ENCODE measurements at places on chromosomes 3 and 15. TPM values are rescaled to one million over a fixed set of nuclear protein-coding genes. Genes with fewer than 3 reads are reported as not detected.

PRTG gene
- 1.1 TPM for total RNA-seq

- DNase-seq, result no peak
Measured at GRCh38 chr3:9201955-9202354, 47.5 kb downstream of the SRGAP3 start.

DNA sequence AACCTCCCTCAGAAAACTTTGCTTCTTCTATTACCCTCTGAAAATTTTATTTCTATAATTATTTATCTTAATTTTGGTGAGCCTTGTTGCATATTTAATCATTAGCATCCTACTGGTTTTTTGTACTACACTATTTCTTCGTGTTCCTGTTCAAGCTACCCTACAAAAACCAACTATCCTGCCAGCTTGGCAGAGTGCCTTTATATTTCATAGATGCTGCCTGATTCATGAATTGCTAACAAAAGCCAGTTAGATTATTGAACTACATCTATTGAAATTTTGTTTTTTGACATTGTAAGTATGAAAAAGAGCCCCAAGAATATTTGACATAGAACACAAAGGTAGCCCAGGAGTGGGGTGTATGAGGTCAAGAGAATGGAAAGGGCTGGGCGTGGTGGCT, 78.9 kb downstream of the CD200R1L start:
- DNase-seq, result no peak

SH2D7 gene
- total RNA-seq, result not detected

- DNase-seq, result no peak
Measured at GRCh38 chr3:116000311-116000710, 377.0 kb downstream of the GAP43 start.

DNA sequence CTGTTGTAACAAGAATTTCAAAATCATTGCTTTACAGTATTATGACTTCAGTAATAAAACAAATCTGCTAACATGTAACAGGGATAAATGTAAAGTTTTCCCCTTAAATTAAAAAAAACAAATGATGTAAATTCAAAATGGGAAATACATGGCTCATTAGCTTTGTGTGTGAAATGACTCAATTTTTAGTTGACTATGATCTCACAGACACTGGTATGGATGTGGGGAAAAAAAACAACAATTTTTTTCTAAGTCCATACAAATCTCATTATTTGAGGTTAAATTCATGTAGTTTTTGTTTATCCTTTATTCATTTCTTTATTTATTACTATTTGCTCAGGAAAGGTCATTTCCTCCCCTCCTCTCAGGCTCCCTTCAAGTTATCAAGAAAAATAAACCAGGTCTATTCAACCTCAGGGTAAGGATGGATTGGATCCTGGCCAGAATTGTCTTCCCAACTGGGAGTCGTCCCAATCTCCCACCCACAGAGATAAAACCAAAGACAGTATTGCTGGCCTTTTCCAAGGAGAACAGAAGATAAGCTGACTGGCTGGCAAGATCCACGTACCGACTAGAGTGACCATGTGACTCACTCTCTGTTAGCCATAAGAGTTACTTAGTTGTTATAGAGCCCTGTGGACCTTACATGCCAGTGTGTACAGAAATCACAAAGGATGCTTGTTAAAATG, 373.3 kb downstream of the GAP43 start:
- no peak for DNase-seq

DNA sequence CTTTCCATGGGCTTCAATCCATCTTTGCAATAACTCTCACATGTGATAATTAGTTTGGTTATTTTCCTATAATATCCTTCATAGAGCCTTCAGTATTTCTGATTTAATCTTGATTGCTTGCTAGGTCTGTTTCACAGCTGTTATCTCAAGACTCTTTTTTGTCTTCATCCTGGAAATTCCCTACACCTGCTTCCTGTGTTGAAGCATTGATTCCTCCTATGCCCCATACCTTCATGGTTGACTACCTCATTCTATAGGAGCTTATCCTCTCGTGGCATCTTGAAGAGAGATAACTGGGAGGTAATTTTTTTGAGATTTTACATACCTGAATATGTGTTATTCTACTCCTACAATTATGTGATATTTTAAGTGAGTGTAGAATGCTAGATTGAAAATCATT, 26.7 kb downstream of the PIK3CA start:
- no peak for DNase-seq

- DNase-seq, result no peak
Measured at GRCh38 chr3:191170097-191170496, 28.9 kb upstream of the OSTN start.

KLHL6 gene
- total RNA-seq, result 1.7 TPM

C2CD4A gene
- total RNA-seq, result not detected

COL8A1 gene
- 19.4 TPM for total RNA-seq

RASA2 gene
- total RNA-seq, result 5.2 TPM

PRSS50 gene
- not detected for total RNA-seq

DNA sequence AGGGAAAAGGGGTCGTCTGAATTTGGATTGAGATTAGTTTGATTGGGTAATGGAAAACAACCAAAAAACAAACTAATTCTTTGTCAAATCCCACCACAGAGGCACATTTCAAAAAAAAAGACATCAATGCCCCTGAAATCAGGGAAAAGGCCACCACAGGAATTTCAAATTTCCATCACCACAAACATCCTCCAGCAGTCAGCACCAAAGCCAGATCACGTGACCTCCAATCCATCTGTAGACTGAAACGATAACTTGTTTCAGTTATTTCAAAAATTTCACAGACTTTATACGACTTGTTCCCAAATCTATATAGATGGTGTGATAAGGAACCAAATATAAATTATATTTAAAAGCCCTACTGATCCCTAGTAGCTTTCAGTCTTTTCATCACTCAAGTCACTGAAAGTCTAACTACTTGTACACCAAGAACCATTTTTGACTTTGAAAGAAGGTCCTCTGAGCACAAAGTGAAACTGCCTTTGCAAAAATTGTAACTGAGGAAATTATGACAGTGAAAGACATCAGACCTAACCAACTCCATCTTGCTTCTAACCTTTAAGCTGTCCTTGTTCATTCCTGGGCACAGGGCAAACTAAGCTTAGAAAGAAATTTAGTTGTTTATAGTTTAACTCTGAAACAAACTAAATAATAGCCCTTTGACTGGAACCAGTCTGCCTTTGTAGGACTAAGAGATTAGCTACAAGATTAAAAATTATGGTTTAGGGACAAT, 48.1 kb upstream of the PLCL2 start:
- DNase-seq, result no peak

STAG1 gene
- total RNA-seq, result 25.3 TPM

DNA sequence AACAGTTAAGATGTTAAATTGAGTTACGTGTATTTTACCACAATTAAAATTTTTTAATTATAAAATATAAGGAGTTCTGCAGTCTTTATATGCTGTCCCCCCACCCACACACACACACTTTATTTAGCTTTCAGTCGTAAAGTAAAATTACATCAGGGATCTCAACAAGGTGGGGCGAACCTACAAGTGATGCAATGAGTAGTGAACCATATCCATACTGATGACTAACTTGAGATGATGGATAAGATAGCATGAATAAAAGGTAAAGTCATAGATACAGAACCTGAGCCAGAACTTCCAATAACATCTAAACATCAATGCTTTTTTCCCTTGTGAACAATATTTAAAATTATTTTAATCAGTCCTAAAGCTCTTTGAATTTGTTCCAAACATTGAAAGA, 77.2 kb downstream of the VPS13C start:
- DNase-seq, result no peak

RBP2 gene
- total RNA-seq, result not detected

- no peak for DNase-seq
Measured at GRCh38 chr3:87333393-87333892, 57.1 kb upstream of the POU1F1 start.

VEPH1 gene
- 0.56 TPM for total RNA-seq

DUSP7 gene
- 24.6 TPM for total RNA-seq

FBLN2 gene
- total RNA-seq, result 178 TPM

- no peak for DNase-seq
Measured at GRCh38 chr3:119408243-119408950, 55.0 kb downstream of the TMEM39A start.

LARP6 gene
- total RNA-seq, result 47.2 TPM

GRCh38 chr15:32919749-32920414, 202.1 kb downstream of the GREM1 start:
- DNase-seq, result no peak

DNA sequence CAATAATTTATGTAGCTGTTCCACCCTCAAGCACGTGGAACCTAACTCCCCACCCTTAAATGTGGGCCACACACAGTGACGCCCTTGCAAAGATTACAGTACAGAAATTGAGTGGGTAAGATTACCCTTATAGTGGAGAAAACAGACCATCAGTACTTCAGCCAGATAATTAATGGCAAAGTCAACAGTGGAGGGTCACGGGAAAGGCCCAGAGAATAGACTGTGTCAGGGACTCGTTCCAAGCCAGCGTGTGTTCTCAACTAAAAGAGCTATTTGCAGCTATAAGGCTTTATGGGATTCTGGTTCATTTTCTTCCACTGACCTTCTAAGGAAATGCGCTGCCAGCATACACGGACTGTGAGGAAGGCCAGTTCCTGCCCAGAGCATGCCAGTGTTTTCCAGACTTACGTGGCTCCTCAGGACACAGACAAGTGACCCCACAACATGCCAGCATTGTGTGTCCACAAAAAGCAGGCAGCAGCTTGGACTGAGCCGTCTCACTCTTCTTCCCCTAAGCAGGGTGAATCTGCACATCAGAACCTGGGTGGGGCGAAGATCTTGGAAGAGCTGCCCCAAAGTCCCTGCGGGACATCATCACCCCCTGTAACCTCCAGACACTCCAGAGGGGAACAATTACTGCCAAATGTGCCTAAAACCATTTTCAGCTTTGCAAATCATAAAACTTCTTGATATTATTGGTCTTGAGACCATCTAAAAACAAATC, 428.5 kb downstream of the OCA2 start:
- no peak for DNase-seq

DNA sequence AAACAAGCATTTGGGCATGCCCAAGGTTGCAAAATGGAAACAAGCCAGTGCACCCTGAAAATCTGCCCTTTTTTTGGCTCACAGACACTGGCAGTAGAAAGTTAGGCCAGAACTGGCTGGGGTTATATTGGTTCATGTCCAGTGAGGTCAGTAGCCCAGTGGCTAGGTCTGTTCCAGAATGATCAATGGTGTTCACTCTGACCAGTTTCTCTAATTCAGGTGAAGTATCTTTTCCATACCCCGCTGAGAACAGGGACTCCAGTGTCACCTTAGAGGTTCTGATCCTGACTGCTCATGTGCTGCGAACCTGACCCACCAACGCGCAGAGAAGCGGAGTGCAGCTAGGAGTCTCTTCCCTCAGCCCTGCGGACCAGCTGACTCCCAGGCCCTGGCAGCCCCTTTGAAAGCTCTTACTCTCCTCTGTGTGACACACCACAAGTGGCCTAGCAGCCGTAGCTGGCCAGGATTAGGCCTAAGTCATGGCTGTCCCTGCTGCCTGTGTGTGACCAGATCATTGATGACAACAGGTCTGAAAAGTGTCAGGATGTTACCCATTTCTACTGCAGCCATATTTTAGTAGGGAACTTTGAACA, 123.5 kb downstream of the GHSR start:
- DNase-seq, result no peak

DNA sequence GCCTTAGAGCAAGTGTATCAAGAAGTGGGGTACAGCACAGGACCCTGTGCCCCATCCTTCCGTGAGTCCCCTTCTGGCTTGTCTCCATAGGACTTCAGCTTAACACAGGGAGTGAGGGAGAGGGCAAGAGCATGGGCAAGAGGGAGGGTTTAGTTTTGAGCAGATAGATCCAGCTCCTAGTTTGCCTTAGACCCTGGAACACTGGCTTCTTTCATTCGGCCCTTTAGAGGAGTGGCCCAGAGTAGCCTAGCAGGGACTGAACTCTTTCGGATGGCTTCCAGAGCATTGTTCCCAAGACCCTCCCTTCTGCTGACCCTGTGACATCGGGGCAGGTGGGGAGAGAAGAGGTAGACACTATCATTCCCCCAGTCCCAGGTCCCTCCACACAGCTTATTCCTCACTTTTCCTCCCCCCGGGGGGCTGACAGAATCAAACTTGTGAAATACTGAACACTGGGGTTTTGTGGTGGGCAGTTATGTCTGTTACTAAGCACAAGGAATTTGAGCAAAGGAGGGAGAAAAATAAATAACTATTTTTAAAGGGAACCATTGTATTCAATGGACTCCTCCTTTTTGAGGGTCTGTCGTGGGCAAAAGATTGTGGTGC, 289.6 kb upstream of the C2CD4B start:
- no peak for DNase-seq

CYP8B1 gene
- not detected for total RNA-seq

- no peak for DNase-seq
Measured at GRCh38 chr3:9280451-9281219, 31.2 kb upstream of the SRGAP3 start.

- no peak for DNase-seq
Measured at GRCh38 chr3:157066335-157067098, 93.4 kb downstream of the CCNL1 start.

DNA sequence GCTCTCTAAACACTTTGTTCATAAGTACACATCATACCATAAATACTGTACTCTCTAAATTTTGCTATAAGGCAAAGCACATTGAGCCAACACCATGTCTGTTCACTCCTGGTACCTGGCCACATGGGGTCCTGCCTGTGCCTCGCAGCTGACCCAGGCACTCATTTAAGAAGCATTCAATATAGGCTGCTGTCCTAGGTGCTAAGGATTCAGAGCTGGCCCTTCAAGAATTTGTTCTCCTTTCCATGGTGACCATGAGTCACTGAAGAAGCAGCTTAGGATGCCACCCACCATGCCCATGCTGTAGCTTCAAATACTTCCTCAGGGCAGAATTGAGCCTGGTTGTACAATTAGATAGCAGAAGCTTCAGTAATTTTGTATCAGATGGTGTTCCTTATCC, 119.2 kb upstream of the ZBED2 start:
- no peak for DNase-seq

CD276 gene
- total RNA-seq, result 77.5 TPM

DNA sequence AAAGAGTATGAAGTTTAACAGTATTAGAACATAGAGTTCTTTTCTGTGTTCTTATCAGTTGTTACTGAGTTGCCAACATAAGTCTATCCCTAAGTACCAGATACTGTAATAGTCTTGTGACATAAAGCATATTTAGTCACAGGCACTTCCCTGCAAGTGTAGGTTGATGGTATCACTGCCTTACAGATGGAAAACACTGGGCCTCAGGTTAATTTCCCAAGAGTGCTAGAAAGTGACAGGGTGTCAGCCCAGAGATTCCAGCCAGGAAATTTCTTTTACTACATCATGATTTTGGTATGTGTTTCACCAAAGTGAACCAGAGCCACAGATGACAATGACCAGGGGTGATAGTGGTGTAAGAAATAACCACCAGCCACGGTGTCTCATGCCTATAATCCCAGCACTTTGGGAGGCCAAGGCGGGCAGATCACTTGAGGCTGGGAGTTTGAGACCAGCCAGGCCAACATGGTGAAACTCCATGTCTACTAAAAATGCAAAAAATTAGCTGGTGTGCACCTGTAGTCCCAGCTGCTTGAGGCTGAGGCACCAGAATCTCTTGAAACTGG, 3.2 kb downstream of the EIF1B start:
- DNase-seq, result no peak

SLC38A3 gene
- total RNA-seq, result 7.7 TPM

All from left cardiac atrium (tissue), 4 donors.